ENCODE measurements at places on chromosomes 4 and X.

DNA sequence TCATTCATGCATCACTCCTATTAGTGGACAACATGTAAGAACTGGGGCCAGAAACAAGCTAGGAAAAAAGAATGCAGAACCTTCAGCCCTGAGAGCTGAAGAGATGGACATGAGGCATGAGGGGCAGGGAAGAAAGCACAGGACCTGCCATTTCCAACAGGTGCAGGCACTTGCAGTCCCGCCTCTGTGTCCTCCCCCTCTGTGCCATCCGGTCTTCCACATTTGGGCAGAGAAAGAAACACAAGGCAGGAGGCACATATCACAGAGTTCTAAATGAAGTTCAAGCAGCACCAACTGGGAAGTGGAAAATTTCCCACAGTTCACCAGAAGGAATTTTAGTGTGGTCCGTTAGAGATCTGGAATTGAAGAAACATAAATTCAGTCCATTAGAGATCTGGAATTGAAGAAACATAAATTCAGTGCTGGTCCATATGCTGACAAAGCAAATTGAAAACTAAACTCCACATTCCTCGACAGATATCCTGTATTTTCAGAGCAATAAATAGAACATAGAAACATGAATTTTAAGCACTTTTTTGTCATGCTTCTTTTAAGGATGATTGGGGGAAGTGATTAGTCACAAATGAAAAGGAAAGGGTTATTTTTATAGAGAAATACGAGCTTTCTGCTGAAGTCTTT lies 57.2 kb upstream of the DAPP1 start:
- no peak for DNase-seq

- no peak for DNase-seq
These were observed 63.8 kb upstream of the TBL1X start for GRCh38 chrX:9401051-9401450.

DNA sequence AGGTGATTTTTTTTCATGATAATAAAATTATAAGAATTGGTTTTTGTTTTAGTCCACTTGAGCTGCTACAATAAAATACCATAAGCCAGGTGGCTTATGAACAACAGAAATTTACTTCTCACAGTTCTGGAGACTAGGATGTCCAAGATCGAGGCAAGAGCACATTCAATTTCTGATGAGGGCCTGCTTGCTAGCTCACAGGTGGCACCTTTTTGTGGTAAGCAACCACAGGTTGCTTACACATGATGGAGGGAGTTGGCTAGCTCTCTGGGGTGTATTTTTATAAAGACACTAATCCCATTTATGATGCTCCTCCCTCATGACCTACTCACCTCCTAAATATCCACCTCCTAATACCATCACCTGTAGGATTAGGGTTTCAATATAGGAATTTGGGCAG lies 1248.5 kb upstream of the TENM3 start:
- no peak for DNase-seq

DNA sequence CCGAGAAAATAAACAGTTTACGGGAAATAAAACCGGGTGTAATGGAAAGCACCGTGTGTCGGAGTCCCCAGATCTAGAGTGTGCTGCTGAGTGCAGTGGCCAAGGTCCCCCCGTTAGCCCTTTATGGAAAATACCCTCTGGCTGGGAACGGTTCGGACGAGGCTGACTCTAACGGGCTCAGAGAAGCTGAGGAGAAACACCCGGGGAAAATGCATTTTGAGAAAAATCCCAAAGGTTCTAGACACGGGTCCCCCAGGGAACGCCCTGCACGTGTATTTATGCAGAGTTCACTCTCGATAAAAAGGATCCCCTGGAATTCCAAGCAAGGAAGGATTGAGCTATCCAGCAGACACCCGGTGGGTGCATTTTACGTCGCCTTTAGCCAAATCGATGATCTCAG lies 177.2 kb downstream of the CRLF2 start:
- DNase-seq, result no peak

GRCh38 chrX:10360116-10360515 lies 203.3 kb downstream of the CLCN4 start:
- no peak for DNase-seq

- peak; percentile 86 for DNase-seq
These were observed 55.0 kb upstream of the PRDM5 start for GRCh38 chr4:120977435-120977997.

- DNase-seq, result no peak
These were observed 50.8 kb upstream of the HOPX start for GRCh38 chr4:56731857-56732256.

DNA sequence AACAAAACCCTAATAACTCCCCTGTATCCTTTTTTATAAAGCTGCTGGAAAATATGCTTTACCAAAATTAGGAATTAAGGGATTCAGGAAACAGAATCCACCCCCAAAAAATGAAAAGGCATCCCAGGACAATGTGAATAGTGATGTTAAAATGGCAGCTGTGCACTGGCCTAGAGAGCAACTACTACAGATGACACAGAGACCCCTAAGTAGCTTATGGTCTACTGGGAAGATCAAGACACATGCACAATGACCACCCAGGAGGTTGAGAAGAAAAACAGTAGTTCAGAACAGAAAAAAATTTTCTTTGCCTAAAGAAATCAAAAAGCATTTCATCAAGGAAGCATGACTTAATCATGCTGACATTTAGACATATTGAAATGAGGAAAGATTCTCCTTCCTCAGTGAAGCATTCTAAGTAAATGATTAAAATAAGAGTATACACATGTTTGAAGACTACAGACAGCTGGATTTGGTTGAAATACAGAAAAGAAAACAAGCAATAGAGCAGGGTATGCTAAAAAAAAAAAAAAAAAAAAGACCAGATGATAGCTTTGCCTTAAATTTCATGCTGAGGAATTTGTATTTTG lies 117.3 kb downstream of the WDFY3 start:
- no peak for DNase-seq

DNA sequence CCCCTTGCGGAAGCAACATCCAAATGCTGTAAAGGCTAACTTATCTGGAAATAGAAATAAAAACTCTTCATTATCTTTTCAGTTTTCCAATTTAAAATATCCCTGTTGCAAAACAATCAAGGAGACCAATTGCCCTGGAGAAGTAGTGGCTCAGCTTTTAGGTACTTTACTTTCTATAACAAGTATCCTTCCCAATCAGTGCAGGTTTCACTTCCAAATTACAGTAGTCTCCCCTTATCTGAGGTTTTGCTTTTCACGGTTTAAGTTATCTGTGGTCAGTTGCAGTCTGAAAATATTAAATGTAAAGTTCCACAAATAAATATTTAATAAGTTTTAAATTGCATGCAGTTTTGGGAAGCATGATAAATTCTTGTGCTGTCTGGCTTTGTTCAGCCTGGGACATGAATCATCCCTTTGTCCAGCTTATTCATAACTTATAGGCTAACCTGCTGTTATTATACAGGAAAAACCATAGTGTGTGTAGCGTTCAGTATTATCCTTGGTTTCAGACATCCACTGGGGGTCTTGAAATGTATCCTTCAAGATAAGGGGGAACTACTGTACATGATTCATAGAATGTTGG lies 973.1 kb upstream of the GRID2 start:
- DNase-seq, result peak; percentile 9

DNA sequence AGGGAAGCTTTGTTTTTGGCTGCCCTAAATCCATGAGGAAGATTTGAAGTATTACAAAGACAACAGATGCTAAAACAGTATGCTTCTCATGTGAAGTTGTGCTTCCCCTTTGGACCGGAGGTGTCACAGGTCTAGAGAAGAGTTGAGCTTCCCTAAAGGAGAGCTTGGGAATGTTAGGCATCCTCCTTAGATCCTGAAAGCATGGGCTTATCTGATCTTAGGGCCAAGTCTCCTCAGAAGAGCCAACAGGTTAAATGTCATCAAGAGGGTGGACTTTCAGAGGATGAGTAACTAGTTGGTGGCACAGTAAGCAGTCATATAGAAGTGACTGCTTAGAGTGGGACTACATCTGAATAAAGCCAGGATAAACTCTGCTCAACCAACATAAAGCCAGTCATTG lies 205.4 kb downstream of the RPA4 start:
- no peak for DNase-seq

DNA sequence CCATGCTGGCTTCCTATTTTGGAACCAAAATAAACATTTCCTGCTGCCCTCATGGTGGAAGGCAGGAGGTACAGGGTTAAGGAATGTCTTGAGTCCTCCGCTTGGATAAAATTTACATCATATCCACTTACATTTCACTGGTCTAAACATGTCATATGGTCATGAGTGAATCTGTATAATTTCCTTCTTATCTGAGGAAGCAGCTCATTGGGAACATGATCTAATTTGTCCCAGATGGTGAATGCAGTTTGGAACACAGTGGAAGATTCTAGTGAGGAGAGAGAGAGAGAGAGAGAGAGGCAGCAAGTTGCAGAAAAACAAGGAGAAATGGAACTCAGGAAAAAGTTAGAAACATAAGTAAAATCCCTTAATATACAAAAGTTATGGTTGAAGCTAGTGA lies 46.8 kb downstream of the MXRA5 start:
- DNase-seq, result peak; percentile 37

DNA sequence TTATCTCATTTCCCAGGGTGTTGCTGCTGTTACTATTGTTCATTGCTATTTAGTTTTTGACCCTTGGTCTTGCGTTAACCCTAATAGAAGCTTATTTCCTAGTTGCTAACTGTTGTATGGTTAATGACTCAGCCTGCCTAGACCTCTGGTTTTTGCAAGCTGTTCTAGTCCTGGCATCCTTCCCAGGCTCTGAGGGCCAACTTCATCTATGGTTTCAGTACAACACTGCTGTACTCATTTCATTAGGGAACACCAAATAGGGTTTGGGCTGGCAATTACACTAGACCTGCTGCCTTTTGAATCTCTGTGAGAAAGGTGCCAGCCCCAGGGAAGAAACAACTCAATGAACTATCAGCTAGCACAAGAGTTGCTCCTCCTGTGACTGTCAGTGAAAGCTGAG lies 59.6 kb downstream of the DCX start:
- peak; percentile 15 for DNase-seq

GRCh38 chrX:52988985-52989917 lies 30.9 kb upstream of the FAM156A start:
- DNase-seq, result no peak

DNA sequence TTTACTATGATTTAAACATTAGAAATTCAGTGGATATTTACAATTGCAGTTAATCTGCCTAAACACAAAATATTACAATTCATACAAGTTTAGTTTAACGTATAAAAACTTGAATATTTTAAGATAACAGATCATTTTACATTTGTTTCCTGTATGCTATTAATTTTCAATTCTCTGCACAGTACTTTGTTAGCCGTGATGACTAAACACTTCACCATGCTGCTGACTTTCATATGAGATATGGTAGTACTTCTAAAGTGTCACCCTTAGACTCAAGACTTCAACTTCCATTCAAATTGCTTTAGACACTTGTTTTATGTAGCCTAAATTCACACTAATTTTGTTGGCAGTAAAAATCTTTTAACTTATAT lies 1646.4 kb upstream of the ADGRL3 start:
- DNase-seq, result peak; percentile 74

DNA sequence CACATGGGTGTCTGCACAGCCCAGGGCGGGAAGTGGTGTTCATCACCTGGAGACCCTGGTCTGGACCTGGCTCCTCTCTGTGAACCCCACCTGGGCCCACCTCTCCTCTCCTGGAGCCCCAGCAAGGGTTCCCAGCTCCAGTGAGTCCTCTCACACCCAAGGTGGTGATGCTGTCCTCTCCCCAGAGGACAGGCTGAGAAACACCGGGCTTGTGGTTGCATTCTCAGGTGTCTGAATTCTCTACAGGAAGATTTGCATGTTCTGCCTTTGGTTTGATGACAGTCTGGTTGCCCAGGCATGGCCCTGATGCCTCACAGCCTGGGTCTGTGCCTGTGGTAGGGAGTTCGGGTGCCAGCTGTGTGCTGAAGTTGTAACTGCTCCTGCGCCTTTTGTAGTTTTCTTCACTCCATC lies 3.8 kb downstream of the MAEA start:
- no peak for DNase-seq

- DNase-seq, result no peak
These were observed 28.9 kb upstream of the SMIM31 start for GRCh38 chr4:164725066-164725465.

GRCh38 chr4:146110871-146111485 lies 64.5 kb upstream of the LSM6 start:
- no peak for DNase-seq

DNA sequence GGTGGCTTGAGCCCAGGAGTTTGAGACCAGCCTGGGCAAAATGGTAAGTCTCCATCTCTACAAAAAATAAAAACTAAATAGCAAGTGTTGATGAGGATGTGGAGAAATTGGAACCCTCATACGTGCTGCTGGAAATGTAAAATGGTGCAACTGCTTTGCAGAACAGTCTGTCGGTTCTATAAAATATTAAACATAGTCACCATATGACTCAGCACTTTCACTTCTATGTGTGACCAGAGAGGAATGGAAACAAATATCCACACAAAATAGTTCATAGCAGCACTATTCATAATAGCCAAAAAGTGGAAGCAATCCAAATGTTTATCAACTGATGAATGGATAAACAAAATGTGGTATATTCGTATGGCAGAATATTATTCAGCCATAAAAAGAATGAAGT lies 60.8 kb upstream of the FMR1 start:
- DNase-seq, result no peak

DNA sequence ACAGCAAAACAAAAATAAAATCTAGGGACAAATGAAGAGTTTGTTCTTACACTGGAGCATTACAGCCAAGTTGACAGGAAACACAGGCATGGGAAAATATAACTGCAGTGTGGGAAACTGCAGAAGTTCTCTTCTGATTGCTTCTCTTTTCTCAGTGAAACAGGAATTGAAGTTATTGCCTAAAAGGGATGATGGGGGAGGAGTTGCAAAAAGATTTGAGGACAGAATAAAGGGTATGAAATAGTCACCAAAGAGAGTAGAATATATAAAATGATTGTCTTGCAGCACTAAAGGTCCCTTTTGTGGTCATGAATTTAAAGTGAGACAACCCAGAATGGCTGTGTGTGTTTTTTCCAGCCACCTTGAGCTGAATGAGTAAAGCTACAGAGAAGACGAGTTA lies 103.7 kb downstream of the JADE1 start:
- no peak for DNase-seq

DNA sequence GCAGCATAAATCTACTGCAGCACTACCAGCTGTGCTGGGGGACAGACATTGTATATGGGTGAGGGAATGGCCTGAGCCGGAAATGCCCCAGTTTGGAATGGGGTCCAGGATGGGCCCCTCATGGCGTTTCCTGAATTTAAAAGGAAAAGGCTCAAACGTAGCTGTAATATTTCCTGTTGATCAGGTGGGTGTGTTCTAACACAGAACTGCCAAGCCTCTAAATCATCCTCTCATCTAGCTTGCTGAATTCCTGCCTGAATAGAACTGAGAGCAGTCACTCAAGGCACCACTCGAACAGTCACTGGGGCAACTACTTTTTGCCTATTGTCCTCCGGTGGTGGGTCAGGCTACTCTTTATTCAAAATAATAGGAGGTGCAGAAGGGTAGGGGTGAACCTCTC lies 28.7 kb downstream of the ADH6 start:
- DNase-seq, result no peak

DNA sequence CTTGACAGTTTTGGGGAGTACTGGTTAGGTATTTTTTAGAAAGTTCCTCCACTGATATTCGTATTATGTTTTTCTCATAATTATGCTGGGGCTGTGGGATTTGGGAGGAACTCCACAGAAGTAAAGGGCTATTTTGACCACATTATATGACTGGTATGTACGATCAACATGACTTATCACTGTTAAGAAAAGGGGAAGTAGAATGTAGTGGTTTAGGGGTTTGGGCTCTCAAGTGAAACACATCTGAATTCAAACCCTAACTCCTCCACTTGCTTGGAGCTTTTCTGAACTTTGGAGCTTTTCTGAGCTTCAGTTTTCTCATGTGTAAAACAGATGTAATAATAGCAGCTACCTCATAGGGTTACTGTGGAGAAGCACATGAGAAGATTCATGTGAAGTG lies 96.4 kb upstream of the C1GALT1C1 start:
- DNase-seq, result no peak

GRCh38 chr4:47074816-47075215 lies 43.4 kb downstream of the GABRB1 start:
- peak; percentile 9 for DNase-seq

All from choroid plexus epithelial cell (primary cell).